ENCODE measurements at places on chromosomes 6 and 20. TPM values are rescaled to one million over a fixed set of nuclear protein-coding genes. Genes with fewer than 3 reads are reported as not detected.

The ABHD16B gene
- not detected for total RNA-seq

The MYLK2 gene
- total RNA-seq = not detected

The HLA-G gene
- total RNA-seq = not detected

The RWDD2A gene
- 6.4 TPM for total RNA-seq

The PRDM13 gene
- total RNA-seq = not detected

The OR2H2 gene
- not detected for total RNA-seq

The MYCT1 gene
- total RNA-seq = 8.8 TPM

The BCAS1 gene
- not detected for total RNA-seq

The JPH2 gene
- total RNA-seq = 4.0 TPM

The GPLD1 gene
- total RNA-seq = 8.5 TPM

The NKX2-4 gene
- not detected for total RNA-seq

The ZNF831 gene
- 0.88 TPM for total RNA-seq

The ADGRF4 gene
- not detected for total RNA-seq

The GPX5 gene
- not detected for total RNA-seq

The DZANK1 gene
- total RNA-seq = 0.65 TPM

The HLA-DOB gene
- total RNA-seq = not detected

The B3GALT4 gene
- total RNA-seq = 7.3 TPM

The PNLDC1 gene
- not detected for total RNA-seq

The BPIFA1 gene
- total RNA-seq = not detected
